Bone marrow (tissue), 2 donors: ENCODE measurements at places on chromosomes 3 and 15.

DNA sequence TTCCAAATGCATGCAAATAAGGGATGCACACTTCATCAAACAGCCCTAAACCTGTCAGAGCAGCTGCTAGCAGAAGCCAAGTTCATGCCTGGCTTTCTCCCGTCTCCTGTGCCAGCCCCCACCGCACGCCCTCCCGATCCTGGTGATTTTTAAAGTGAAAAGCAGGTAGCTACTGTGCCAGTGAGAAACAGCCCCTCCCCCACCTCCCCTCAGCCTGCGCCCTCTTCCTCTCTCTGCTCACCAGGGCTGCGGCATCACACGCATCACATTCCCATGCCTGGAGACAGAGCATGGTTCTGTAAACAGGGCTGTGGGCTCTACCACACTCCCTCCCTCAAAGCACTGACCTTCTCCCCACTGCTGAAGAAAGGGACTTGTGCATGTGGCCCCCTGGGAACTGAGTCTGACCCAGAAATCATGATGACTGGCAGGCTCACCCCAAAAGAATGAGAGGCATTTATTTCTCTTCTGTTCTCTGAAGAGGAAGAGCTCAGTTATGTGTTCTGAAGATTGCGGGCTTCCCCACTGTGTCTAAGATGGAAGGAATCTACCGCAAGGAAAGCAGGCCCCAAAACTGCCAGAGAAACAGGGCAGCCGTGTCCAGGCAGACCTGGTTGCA lies 14.5 kb upstream of the SLC6A1 start:
- DNase-seq = no peak

GRCh38 chr15:101597360-101597928 lies 54.7 kb downstream of the TM2D3 start:
- no peak for DNase-seq

- DNase-seq = no peak
Observed at GRCh38 chr3:52614689-52615088, 71.0 kb downstream of the PBRM1 start.

DNA sequence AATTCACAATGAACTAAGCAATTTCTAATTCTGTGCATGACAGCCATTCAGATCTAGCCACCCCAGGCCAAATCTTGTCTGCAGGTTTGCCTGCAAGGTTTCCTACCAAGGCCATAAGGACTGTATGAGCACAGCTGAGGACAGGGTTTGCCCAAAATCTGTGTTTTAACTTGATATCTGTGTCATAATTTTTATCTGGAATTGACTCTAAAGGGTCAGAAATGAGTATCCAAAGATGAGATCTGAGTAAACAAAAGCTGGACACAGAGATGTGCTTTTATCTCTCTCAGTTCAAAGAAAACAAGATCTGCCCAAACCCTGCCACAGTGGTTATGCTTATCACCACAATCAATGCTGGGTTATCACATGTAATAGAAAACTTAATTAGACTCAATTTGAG lies 154.6 kb upstream of the COL8A1 start:
- no peak for DNase-seq

- DNase-seq = no peak
Observed at GRCh38 chr15:60708684-60709083, 229.7 kb upstream of the ICE2 start.

DNA sequence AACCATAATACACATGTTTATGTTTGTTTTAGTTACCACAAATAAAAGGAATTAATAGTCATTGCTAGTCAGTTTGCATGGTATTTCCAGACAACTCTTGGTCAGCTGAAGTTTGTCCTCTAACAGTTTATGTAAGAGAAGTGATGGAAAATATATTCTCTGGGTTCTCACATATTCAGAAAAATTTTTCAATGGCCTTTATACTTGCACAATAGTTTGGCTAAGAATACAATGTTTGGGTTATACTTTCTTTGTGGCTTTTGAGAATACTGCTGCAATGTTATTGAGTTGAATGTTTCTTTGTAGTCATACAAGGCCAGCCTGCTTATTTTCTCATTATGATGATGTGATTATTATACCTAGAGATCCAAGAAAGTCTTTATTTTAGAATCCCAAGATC lies 133.9 kb downstream of the RAP2B start:
- no peak for DNase-seq
